ENCODE measurements at places on chromosomes 16 and 17. TPM values are rescaled to one million over a fixed set of nuclear protein-coding genes. Genes with fewer than 3 reads are reported as not detected.
A peak's percentile ranks its signal among the peaks of the same experiment; 100 is the strongest.

GRCh38 chr17:7705269-7706255 is 560 bp downstream of the EFNB3 start:
- no peak for DNase-seq

The FADS6 gene
- total RNA-seq = not detected

The CACNG4 gene
- 12.5 TPM for total RNA-seq

The PIMREG gene
- total RNA-seq = 0.80 TPM

GRCh38 chr17:76446449-76447231 is 6.3 kb downstream of the UBE2O start:
- DNase-seq = no peak

GRCh38 chr17:57585341-57586195 is 159.5 kb downstream of the CCDC182 start:
- no peak for DNase-seq

The SLC5A2 gene
- 0.66 TPM for total RNA-seq

DNA sequence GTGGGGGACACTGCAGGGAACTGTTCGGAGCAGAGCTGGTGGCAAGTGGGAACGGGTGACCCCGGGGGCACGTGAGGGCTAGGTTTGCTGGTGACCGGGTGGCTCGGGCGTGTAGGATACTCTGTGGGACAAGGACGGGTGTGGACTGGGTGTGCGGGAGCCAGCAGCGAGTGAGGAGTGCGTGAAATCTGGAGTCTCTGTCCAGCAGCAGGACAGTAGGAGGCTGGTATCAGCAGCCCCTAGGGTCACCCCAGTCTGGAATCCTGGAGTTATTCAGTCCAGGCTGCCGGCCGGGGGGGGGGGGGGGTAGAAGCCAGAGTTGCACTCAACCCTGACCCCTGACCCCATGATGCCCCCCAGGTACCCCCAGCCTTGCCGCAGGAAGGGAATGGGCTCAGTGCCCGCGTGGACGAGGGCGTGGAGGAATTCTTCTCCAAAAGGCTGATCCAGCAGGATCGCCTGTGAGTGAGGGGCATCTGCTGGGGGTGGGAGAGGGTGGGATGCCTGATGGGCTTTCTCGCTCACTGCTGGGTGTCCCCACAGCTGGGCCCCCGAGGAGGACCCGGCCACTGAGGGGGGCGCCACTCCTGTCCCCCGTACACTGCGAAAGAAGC is 6.2 kb downstream of the ACD start:
- DNase-seq = no peak

The KRT23 gene
- total RNA-seq = not detected

The RAD51D gene
- 12.8 TPM for total RNA-seq

- peak; percentile 81 for DNase-seq
These were observed 144.8 kb upstream of the CCL2 start for GRCh38 chr17:34110315-34110714.

DNA sequence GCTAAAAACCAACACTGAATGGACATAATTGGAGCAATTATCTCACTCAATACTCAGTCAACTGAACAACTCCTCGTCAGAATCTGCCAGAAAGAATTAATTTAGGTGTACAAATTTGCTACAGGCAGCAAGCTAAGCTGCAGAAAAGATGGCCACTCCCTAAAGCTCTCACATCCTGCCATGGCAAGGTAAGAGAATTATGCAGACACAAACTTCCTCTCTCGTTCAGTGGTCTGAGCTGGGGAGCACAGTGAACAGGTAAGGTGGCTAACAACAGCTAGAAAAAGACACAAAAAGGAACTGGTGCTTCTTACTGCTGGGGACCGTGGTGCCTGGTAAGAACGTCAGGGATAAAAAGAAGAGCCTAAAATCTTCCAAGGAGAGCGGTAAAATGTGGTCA is 74.9 kb upstream of the BCAR1 start:
- no peak for DNase-seq

- no peak for DNase-seq
These were observed 33.4 kb downstream of the TMC7 start for GRCh38 chr16:19017179-19017578.

- no peak for DNase-seq
These were observed 34.0 kb upstream of the KCNJ16 start for GRCh38 chr17:70041061-70041460.

The COX4I1 gene
- 640 TPM for total RNA-seq

The TP53TG3 gene
- not detected for total RNA-seq

DNA sequence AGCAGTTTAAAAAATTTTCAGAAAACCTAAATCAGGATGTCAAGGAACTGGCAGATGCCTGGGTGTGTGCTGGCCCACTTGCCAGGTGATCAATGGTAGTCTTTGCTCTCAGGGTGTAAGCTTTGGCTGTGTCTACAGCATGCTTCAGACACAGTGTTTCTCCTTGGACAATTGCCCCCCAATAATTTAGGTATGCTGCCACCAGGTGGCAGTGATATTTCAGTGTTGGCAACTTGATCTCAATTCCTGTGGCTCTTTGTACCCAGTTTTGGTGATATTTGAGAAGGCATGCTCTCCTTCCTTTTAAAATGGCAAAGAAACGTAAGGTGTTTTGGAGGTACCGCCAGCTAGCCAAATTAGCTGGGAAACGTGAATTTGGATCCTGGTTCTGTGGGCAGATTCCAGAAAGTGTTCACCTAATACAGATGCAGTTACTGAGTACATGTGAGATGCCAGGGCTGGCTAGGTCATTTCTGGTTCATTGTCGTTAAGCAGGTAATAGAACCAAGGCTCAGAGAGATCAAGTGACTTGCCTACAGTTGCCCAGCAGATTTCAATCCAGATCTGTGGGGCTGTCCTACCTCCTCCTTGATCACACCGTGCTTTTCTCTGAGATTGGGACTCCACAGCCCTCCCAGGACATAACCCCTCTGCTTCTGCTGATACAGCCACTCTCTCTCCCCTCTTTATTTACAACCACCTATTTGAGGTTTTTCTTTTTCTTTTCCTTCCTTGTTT is 155.6 kb upstream of the PLCG2 start:
- DNase-seq = no peak

DNA sequence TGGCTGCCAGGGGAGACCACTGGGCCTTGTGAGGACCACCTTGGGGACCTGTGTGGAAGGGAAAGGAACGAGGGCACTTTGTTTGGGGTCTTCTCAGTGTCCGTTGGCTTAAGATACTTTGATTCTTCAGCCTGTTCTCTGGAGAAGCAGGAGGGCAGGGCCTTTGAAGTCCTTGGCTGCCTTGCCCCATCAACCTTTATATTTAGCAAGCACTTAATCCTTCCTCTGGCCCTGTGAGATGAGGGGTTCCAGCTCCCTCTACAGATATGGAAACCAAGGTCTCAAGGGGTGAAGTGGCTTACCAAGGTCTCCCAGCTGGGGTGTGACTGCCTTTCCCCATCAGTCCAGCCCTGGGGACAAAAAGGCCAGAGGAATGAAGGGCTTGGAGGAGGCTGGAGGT is 28.5 kb downstream of the TTYH2 start:
- no peak for DNase-seq

DNA sequence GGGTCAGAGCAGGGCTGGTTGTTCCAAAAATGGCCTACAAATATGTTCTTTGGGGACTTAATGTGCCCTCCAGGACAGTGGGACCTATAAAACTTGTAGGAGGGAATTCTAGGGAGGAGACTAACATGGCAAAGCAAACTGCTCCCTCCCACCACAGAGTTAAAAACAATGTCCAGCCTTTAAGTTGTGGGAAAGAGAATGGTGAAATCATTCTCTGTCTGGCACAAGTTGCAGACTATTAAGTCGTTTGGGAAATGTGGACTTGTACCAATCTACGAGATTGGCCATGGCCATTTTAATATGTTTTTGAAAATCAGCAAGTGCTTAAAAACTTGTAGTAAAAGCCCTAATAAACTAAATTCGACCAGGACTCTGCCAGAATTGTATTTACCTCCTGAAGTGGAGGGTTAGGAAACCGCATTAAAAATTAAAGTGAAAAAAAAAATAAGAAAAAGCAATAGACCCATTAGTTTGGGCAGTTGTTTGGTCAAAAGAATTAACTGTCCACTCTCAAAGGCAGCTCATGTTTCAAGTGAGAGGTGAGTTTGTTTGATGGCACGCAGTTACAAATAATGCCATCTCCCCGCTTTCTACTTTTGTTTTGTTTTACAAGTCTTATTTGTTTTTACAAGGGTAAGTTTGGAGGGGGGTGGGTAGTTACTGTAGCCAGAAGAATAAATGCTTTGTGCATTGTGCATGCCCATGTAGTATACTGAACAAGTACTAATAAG is 32.4 kb downstream of the ANKFN1 start:
- no peak for DNase-seq

DNA sequence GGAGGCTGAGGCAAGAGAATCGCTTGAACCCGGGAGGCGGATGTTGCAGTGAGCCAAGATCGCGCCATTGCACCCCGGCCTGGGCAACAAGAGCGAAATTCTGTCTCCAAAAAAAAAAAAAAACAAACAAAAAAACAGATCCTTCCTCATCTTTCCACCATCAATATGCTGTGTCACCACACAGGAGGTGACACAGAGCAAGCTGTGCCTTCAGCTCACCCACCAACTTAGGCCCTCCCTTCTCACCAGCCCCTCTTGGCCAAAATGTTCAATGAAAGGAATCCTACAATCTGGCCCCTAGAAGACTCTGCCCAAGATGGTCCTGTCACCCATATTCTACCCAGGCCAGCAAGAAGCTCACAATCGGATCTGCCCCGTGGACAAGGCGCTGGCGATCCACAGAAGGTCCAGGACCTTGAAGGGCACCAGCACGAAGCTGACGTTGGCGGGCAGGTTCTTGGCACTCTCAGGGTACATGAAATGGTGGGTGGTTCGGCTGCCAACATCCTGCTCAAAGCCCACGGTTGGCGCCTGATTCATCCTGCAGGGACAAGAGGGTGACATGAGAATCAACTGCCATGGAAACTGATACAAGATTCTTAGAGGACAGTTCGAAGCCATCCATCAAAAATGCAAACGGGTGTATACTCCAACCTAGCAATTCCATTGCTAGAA is 41.4 kb downstream of the DDX19A start:
- DNase-seq = no peak

- DNase-seq = peak; percentile 68
These were observed 102.7 kb downstream of the METRNL start for GRCh38 chr17:83181991-83182619.

DNA sequence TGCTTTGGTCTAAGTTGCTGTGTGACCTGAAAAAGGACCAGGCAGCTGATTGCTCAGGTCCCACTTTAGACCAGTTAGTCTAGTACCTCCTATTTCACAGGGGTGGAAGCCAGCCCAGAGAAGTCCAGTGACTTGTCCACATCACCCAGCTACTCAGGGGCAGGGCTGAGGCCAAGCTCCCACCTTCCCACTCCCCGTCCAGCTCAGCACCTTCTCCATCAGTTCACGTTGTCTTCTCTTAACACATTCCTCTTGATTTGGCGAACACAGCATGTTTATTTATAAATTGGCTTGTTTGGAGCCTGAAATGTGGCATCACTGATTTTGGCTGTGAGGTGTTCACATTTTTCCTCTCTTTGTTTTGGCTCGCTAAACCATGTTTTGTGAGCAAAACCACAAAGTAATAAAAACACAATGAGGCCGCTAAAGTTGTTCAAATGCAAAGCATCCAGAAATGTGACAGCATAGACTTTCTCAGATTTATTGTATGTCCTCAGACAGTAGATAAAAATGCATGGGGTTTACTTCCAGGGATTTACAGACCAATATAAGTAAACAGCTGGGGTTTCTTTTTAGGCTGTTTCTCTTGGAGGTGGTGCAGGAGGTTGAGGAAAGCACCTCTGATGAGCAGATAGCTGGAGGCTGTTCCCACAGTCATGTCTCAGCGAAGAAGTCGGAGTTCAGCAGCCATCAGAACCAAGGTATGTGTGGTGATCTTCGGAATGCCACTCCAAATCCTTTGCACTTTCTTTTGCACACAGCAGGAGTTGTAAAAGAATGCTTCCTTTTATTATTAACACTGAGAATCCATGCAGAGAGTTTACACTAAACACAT is 88.4 kb downstream of the PLXDC1 start:
- no peak for DNase-seq

DNA sequence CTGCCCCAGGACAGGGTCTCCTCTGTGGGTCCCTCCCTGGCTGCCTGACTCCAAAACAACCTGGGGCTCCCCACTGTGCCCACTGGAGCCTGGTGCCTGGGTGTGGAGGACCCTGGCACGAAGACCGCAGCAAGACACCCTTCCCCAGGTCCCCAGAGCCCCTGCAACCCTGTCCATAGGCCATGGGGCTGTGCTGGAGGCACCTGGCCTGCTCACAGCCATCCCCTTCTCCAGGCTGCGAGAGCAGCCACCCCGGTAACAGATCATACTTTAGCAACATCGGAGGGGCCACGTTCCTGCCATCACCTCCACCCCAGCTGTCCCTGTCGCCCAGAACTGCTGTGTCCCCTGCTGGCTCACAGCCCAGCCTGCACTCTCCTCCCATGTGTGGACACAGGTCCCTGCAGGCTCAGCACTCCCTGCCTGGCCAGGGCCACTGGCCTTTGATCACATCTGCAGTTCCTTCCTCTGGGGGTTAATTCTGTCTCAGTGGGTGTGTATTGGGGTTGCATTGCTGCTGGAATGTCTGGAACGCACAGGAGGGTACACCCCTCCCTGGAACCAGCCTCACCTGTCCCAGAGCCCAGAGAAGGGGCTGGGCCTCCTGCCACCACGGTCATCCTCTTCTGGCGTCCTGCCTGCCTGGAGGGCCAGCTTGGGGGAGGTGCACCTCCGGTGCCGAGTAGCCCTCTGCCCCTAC is 12.2 kb downstream of the PPL start:
- no peak for DNase-seq

- no peak for DNase-seq
These were observed 47.9 kb downstream of the STH start for GRCh38 chr17:46046957-46047356.

GRCh38 chr16:15493466-15494180 is 59.2 kb downstream of the BMERB1 start:
- DNase-seq = no peak

- no peak for DNase-seq
These were observed 7.2 kb upstream of the N4BP1 start for GRCh38 chr16:48617104-48617705.

GRCh38 chr16:7650431-7650830 is 317.8 kb downstream of the RBFOX1 start:
- no peak for DNase-seq

DNA sequence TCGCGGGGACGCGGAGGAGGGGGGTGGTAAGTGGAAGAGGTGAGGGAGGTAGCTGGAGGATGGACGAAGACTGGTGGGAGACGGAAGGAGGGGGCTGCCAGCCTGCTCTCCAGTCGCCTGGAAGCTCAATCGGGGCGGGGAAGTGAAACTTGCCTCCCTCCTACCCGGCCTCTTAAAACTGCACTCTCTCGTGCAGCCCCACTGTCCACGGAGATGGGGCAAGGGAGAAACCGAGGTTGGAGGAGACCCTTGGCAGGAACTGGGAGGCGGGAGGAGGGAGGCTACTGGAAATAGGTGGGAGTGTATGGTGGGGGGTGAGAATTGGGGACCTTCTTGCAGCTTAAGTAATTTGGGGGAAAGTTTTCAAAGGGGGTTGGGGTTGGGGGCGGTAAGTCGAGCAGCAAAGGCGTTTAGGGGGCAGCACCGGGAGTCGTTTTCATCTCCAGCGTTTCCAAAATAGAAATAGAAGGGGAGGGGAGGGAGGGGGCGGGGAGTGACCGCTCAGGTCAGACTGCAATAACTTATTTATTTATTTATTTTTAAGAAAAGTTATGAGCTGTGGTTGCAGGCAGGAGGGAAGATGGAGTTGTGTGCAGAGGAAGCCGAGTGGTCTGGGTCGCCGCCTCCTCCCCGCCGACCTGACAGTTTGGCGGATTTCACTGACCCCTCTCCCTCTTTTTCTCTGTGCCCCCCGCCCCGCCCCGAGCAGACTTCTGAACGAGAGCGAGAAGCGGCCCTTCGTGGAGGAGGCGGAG is 1.4 kb downstream of the SOX9 start:
- DNase-seq = no peak

GRCh38 chr17:69447726-69448125 is 33.2 kb downstream of the MAP2K6 start:
- no peak for DNase-seq

GRCh38 chr16:73217654-73218053 is 169.7 kb upstream of the ZFHX3 start:
- no peak for DNase-seq
